ENCODE measurements at places on chromosomes 2 and 18. TPM values are rescaled to one million over a fixed set of nuclear protein-coding genes. Genes with fewer than 3 reads are reported as not detected.

The NYAP2 gene
- total RNA-seq: not detected

- H3K4me3 ChIP-seq: no peak overlapping the region
- no peak for DNase-seq
- H3K4me1 ChIP-seq: 0 out of 2 replicates have a peak, but pooled peaks cover 2% of the 10 kb centered on the region
Measured at GRCh38 chr2:88167740-88168139, 2.4 kb upstream of the THNSL2 start.

DNA sequence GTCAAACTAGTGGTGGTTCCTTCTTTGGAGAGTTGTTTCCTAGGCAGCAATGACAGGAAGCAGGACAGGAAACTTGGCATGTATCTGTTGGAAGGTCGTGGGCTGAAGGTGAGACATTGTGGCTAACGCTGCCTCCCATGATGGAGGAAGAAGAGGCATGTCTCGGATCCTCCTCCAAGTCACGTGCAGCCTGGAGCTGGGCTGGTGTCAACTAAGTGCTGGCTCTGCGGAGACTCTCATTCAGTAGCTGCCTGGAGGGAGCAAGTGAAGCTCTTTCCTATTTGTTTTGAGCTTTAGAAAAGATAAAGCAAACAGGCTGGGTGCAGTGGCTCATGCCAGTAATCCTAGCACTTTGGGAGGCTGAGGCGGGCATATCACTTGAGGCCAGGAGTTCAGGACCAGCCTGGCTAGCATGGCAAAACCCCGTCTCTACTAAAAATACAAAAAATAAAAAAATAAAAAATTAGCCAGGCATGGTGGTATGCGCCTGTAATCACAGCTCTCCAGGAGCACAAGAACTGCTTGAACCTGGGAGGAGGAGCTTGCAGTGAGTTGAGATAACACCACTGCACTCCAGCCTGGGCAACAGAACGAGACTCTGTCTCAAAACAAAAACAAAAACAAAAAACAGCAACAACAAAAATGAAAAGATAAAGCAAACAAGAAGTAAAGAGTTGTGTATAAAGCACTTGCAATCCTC, 28.2 kb upstream of the INO80C start:
- no peak overlapping the region for H3K4me3 ChIP-seq
- H3K36me3 ChIP-seq: peaks cover 7% of the 10 kb centered on the region
- H3K27me3 ChIP-seq: no peaks in the 10 kb centered on the region
- no peak for DNase-seq

DNA sequence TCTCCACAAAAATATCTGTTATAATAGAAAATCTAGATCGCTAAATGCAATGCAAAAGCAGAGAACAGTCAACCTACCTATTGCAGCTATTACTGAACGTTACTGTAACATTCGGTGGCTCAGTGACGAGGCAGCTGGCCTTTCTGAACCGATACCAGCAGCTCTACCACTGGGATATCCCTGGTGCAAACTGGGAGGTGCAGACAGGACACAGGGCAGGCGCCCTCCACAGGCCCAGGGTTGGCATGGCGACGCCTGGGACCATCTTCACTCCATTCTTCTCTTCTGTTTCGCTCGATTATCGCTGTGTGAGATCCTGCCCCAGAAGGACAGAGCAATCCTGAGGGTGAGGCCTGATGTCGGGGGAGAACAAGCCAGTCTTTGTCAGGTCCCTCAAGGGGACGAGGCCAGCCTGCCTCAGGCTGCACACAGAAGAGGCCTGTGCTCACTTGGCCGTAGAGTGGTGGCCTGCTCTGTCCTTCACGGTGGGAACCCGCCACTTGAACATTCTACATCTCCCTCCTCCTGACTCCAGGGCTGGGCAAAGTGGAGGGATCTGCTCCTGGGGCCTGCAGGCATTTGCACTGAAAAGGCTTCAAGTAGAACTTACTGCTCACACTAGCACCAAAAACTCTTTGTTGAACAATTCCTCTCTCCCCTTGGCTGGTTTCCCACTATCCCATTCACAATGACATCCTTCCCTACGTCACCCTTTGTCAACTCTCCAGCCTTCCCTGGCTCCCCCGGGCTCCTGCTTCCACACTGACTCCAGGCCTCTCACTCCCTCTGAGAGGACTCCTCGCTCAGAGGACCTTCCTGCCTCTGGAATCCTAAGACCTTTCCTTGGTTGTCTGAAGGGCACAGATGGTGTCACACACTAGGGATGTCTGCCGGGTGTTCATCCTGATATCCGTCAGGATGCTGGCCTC, 49.7 kb downstream of the CYRIA start:
- no peak overlapping the region for H3K4me3 ChIP-seq
- no peaks in the 10 kb centered on the region for H3K4me1 ChIP-seq
- peak; percentile 54 for DNase-seq
- H3K36me3 ChIP-seq: peaks cover 2% of the 10 kb centered on the region
- H3K27me3 ChIP-seq: no peaks in the 10 kb centered on the region
- H3K27ac ChIP-seq: no peak overlapping the region

- H3K27me3 ChIP-seq: no peaks in the 10 kb centered on the region
- H3K4me3 ChIP-seq: no peak overlapping the region
- no peaks in the 10 kb centered on the region for H3K36me3 ChIP-seq
Measured at GRCh38 chr18:13635046-13635445, 91.3 kb downstream of the FAM210A start.

GRCh38 chr2:217387776-217388387, 528.0 kb upstream of the TNP1 start:
- no peak overlapping the region for H3K4me3 ChIP-seq
- peaks cover 9% of the 10 kb centered on the region for H3K36me3 ChIP-seq
- DNase-seq: no peak
- H3K4me1 ChIP-seq: no peaks in the 10 kb centered on the region
- no peaks in the 10 kb centered on the region for H3K27me3 ChIP-seq
- no peak overlapping the region for H3K27ac ChIP-seq

The PLEKHB2 gene
- 55.9 TPM for total RNA-seq

The LRP2 gene
- total RNA-seq: 1.4 TPM

The GPD2 gene
- total RNA-seq: 46.3 TPM

The SULT1C4 gene
- 0.96 TPM for total RNA-seq

GRCh38 chr18:3481696-3482210, 31.8 kb downstream of the TGIF1 start:
- H3K36me3 ChIP-seq: no peaks in the 10 kb centered on the region
- H3K27me3 ChIP-seq: no peaks in the 10 kb centered on the region
- DNase-seq: peak; percentile 63
- H3K4me3 ChIP-seq: no peak overlapping the region

The GKN2 gene
- total RNA-seq: not detected

DNA sequence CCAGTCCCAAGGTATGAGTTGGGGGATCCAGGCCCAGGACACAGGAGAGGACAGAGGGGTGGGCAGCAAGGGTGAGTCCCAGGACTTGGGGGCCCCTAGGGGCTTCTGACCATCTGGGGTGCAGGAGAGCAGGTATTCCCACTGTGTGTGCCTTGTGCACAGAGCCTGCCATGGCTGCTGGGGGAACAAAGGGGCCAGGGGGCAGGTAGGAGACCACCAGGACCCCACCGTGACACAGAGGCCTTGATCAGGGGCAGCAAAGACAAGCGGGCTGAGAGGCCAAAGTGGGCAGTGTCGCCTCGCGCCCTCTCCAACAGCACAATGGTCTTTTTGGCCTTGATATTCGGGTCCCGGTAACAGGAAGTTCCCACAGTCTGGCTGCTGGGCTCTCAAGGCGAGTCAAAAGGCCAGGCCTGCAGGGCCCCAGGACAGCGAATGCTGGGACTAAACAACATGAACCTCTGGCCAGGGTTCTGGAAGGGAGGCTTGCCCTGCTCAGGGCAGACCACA, 12.3 kb upstream of the GPR17 start:
- no peak for DNase-seq
- H3K4me1 ChIP-seq: no peaks in the 10 kb centered on the region
- H3K27me3 ChIP-seq: no peaks in the 10 kb centered on the region
- no peak overlapping the region for H3K4me3 ChIP-seq
- H3K27ac ChIP-seq: no peak overlapping the region

DNA sequence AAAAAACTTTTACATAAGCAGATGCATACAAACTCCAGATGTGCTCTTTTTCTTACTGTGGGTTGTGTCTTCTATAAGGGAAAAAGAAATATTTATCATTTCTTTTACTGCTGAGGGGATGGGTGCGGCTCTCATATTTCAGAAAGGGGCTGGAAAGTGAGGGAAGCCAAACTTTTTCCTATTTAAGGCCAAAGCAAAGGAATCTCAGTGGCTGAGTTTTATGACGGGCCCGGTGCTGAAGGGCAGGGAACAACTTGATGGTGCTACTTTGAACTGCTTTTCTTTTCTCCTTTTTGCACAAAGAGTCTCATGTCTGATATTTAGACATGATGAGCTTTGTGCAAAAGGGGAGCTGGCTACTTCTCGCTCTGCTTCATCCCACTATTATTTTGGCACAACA, at the start of gene COL3A1:
Gene COL3A1 (plus strand): TSS at position 210 of the 400 bp plus-strand sequence. CDS start 117 bp downstream, at position 327.
- no peak within 1 kb of the TSS for H3K4me3 ChIP-seq
- no peaks in the 10 kb centered on the region for H3K27me3 ChIP-seq
- no peak within 1 kb of the TSS for H3K27ac ChIP-seq
- no peak for DNase-seq
- no peaks in the 10 kb centered on the region for H3K36me3 ChIP-seq

- H3K27ac ChIP-seq: no peak overlapping the region
- no peaks in the 10 kb centered on the region for H3K36me3 ChIP-seq
- H3K4me1 ChIP-seq: no peaks in the 10 kb centered on the region
- DNase-seq: no peak
Measured at GRCh38 chr2:145813481-145813880, 1293.6 kb upstream of the ZEB2 start.

The ATOH8 gene
- 0.22 TPM for total RNA-seq

The ZNF804A gene
- total RNA-seq: not detected

The IGFBP5 gene
- total RNA-seq: 0.61 TPM

DNA sequence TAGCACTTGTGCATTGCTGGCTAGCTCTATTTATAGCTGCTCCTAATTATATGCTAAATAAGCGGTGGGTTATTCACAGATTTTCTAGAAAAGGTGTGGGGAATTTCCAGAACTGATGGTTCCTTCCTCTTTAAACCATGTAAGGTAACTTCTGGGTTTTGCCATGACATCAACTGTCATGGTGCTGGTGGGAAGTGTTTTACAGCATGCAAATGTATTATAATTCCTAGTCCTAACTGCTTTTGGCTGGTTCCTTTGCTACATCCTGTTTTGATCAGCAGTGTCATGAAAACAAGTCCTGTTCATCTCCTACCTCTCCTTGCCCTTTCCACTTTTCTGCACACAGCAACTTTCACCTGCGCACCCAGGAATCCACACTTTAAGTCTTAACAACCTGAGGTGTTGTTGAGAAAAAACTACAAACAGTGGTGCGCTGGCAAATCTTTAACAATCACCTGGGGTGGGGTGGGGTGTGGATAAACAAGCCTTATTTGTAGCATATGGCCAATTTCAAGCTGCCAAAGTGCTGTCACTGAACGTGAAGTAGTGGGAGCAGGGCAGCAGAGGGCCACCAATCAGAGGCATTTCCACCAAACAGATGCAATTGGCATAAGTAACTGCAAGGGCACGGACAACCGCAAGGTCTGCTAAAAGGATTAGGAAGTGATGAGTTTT, 33.4 kb upstream of the SKOR2 start:
- H3K27me3 ChIP-seq: no peaks in the 10 kb centered on the region
- H3K4me3 ChIP-seq: no peak overlapping the region
- H3K4me1 ChIP-seq: no peaks in the 10 kb centered on the region
- no peak overlapping the region for H3K27ac ChIP-seq
- H3K36me3 ChIP-seq: no peaks in the 10 kb centered on the region
- no peak for DNase-seq

The MOGAT1 gene
- not detected for total RNA-seq

DNA sequence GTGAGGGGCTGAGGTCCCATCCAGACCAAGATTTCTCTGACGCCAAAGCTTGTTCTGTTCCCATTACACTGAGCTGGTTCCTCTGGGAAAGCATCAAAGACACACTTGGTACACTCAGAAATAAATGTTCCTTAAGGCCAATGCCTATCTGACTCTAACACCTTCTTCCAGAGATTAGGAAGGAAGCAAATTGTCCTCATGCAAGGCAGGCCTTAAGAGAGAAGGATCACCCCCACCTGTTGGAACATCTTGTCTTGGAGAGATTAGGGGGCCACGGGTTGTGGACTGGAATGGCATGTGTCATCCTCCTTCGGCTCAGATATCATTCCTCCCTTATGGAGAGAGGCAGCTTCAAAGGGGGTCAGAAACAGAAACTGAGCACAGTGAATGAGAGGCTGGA, 100.2 kb downstream of the ANKRD44 start:
- no peaks in the 10 kb centered on the region for H3K4me1 ChIP-seq
- H3K27ac ChIP-seq: no peak overlapping the region
- no peak overlapping the region for H3K4me3 ChIP-seq
- no peaks in the 10 kb centered on the region for H3K36me3 ChIP-seq
- H3K27me3 ChIP-seq: no peaks in the 10 kb centered on the region

GRCh38 chr2:12766421-12766879, 49.7 kb downstream of the TRIB2 start:
- no peak overlapping the region for H3K27ac ChIP-seq
- peaks cover 3% of the 10 kb centered on the region for H3K27me3 ChIP-seq
- no peak overlapping the region for H3K4me3 ChIP-seq
- H3K4me1 ChIP-seq: peaks cover 10% of the 10 kb centered on the region
- DNase-seq: no peak

DNA sequence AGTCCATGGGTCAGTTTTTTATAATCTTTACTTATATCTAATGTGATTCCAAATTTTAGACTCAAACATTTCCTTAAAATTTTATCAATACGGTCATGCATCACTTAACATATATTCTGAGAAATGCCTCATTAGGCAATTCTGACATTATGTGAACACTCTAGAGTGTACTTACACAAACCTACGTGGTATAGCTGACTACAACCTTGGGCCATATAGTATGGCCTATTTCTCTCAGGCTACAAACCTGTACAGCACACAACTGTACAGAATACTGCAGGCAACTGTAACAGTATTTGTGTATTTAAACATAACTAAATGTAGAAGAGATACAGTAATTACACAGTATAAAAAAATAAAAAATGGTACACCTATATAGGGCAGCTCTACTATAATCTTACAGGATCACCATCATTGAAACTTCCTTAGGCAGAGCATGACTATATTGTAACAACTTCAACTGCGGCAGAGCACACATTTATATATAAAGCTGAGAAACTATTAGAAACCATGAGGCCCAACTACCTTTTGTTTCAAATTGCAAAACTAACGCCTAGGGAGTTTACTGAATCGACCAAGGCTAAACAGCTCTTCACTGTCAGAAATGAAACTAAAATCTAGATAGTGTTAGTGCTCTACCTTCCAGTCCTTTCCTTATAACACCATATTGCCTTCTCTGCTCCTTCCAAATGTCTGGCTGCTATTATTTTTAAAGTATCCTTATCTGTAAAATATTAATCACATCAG, 6.9 kb downstream of the YES1 start:
- no peaks in the 10 kb centered on the region for H3K36me3 ChIP-seq
- no peaks in the 10 kb centered on the region for H3K4me1 ChIP-seq
- no peak overlapping the region for H3K4me3 ChIP-seq
- no peak overlapping the region for H3K27ac ChIP-seq
- DNase-seq: no peak

DNA sequence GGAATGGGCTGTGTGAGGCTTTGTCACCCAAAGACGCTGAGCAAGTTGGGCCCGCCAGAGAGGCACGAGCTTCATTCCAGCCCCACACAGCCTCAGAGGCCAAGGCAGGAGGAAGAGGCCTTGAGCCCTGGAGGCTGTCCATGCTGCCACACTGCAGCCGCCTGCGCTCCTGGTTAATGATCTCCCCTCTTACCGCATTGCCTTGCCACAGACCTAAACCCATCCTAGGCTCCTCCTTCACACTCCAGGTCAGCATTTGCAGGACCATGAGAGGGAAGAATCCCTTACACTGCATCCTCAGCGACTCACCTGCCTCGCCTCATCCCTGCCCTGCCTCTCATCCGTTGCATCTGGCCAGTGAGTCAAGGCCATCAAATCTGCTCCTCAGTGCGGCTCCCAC, 24.6 kb downstream of the KIF3C start:
- no peak for DNase-seq
- peaks cover 2% of the 10 kb centered on the region for H3K36me3 ChIP-seq
- no peaks in the 10 kb centered on the region for H3K27me3 ChIP-seq

The FSIP2 gene
- 1.8 TPM for total RNA-seq

The SCTR gene
- total RNA-seq: not detected

The SPATA3 gene
- total RNA-seq: not detected
